ENCODE measurements at places on chromosomes 2 and 18. TPM values are rescaled to one million over a fixed set of nuclear protein-coding genes. Genes with fewer than 3 reads are reported as not detected.

DNA sequence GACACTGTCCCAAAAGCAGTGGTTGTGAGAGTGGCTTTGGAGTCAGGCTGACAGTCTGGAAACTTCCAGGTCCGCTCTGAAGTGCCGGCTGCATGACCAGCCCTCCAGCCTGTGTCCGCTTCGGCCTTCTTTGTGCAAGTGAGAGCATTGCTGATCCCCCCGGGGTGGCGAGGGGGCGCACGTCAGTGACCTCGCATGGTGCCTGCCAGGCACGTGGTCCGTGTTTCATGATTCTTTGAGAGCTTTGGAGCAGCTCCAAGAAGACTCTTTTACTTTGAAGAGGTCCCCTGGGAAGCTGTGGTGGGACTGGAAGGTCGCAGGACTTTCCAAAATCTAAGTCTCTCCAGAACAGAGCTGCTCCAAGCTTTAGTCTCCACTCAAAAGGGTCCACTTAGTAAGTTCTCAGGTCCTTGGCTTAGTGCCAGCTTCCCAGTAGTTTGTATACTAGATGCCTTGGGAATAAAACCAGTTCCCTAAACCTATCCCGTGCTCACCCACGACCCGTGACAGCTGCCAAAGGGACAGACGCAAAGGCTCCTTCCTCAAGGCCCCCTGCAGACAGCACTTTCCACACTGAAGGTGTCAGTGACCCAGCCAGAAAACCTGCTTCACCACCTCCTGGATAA is 68.8 kb downstream of the ADI1 start:
- no peak for ATAC-seq

The PSMA8 gene
- not detected for total RNA-seq

The TRABD2A gene
- 32.3 TPM for total RNA-seq

- no peak for ATAC-seq
Observed at GRCh38 chr18:30862900-30863299, 179.6 kb downstream of the DSC3 start.

The APLF gene
- total RNA-seq, result 3.5 TPM

DNA sequence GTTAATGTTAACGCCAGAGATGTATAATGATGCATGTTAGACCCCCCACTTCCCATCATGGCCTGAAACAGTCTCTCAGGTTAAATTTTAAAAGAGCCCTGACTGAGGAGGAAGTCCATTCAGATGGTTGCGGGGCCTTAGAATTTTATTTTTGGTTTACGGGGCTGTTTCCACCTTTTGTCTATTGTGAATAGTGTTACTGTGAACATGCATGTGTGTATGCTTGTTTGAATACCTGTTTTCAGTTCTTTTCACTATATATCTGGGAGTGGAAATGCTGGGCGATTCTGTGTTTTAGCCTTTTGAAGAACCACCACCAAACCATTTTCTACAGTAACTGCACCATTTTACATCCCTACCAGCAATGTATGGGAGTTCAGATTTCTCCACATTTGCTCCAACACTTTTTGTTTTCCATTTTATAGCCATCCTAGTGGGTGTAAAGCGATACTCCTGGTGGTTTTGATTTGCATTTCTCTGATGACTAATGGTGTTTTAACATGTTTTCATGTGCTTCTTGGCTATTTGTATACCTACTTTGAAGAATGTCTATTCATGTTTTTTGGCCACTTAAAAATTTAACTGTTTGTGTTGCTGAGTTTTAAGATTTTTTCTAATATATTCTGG is 133.0 kb downstream of the MYO3B start:
- no peak for ATAC-seq

- no peak for ATAC-seq
Observed at GRCh38 chr18:57559314-57559713, 27.2 kb downstream of the FECH start.

The IL36G gene
- 0.48 TPM for total RNA-seq

The ZC3H6 gene
- 11.8 TPM for total RNA-seq

GRCh38 chr2:172859581-172860335 is 124.1 kb downstream of the RAPGEF4 start:
- no peak for ATAC-seq

GRCh38 chr2:240556553-240557100 is 1.2 kb downstream of the ANKMY1 start:
- ATAC-seq, result no peak

DNA sequence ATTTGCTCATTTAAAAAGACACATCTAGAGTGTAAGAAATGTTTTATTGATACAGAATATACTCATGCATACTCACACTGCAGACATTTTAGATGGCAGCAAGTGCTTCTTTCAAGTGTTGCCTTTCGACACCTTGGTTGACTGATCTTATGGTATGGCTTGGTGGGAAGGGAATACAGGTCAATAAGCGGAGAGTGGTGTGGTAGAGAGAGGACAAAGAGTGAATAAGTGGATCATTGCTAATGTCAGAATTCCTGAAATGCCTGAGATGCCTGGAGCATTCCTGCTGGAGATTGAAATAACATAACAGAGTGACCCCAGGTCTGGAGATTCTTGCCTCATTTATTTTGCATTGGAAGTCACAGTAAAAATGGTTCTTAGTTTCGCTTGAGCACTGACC is 76.7 kb downstream of the RND3 start:
- no peak for ATAC-seq

- no peak for ATAC-seq
Observed at GRCh38 chr2:111904726-111905474, 6.5 kb downstream of the MERTK start.

The PKP4 gene
- total RNA-seq, result 35.0 TPM

DNA sequence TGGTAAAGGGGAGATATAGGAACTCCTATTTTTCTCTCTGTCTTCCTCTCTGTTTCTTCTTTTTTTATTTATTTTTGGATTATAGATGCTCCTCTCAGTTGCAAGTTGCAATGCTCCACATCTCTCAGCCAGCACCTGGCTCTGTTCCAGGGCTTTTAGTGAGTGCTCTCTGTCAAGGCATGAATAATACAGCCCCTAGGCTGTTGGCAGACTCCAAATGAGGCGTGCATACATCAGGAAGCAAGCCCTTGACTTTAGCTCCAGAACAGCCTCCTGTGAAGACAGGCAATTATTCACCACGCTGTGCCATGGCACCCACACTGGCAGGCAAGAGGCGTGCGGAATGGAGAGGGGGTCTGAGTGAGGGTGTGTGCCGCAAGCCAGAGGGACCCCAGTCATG is 228.1 kb upstream of the PXDN start:
- ATAC-seq, result no peak

The ALPP gene
- 0.19 TPM for total RNA-seq

GRCh38 chr18:48833701-48834412 is 116.9 kb downstream of the SMAD7 start:
- ATAC-seq, result peak; percentile 76

The HRH4 gene
- 3.8 TPM for total RNA-seq

- ATAC-seq, result no peak
Observed at GRCh38 chr2:210003359-210003758, 921 bp downstream of the RPE start.

- ATAC-seq, result no peak
Observed at GRCh38 chr18:31680433-31680811, 4.0 kb downstream of the B4GALT6 start.

GRCh38 chr18:31246460-31246859 is 71.5 kb upstream of the DSG1 start:
- no peak for ATAC-seq

DNA sequence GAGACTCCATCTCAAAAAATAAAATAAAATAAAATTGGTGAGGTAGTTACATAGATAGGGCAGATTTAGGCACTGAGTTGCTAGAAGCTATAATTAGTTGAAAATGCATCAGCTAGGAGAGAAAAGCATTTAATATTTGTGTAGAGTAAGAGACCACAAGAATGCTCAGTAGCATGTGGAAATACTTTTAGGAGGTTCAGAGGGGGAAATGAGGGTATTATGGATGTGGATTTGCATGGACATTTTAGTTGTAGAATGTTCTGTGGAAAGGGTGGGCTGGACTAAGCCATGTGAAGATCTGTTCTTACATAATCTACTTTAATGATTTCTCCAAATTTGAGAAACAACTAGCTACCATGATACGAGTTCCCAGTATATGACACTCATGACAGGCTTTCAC is 95.5 kb downstream of the ATP9B start:
- no peak for ATAC-seq

DNA sequence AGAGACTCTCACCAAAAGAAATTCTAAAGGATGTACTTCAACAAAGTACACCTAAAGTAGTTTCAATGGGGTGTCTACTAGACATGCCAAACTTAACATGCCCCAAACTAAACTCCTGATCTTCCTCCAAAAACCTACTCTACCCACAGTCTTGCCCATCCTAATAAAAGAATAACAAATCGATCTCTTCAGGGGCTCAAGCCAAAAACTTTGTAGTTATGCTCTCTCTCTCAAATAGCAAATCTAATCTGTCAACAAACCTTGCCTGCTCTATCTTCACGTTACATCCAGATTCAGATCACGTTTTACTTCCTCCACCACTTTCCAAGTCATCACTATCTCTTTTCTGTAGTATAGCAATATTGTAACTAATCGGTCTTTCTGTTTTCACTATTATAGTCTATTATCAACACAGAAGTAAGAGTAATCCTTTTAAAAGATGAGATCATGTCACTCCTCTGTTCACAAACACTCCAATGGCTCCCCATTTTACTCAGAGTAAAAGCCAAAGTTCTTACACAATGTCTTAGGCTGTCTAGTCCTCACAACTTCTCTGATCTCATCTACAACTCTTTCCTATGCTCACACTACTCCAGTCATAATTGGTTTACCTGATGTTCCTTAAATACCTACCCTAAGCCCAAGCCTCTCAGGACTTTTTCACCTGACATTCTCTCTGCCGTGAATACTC is 79.9 kb downstream of the THADA start:
- ATAC-seq, result peak; percentile 78

GRCh38 chr18:80147037-80147417 is 38.0 kb downstream of the ADNP2 start:
- ATAC-seq, result peak; percentile 42

GRCh38 chr2:64727013-64727767 is 73.5 kb upstream of the SERTAD2 start:
- peak; percentile 77 for ATAC-seq

The SRD5A2 gene
- not detected for total RNA-seq

DNA sequence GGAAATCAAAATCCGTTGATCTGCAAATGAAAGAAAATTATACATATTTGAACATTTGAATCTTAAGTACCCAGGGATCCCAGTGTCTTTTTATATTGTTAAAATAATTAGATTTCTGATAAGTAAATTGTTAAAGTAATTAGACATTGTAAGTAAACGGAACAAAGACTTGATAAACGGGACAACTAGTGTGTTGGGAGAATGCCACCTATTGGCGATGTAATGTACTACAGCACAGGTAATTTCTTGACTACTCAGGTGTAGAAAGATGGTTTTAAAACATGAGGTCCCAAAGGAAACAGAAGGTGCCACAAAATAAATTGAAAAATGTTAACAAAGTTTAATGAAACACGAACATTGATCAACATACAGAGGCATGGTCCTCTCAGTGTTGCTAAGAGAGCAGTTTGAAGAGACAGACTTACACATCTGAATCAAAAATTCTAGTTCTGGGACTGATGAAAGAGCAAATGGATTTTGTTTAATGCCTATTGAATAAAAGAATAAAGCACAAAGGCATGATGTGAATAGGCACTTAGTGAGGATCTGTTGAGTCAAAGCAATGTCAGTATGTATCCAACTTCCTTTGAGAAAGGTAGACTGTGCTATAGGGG is 103.4 kb upstream of the RASGRP3 start:
- no peak for ATAC-seq

The SCG2 gene
- total RNA-seq, result not detected

The GLI2 gene
- not detected for total RNA-seq

DNA sequence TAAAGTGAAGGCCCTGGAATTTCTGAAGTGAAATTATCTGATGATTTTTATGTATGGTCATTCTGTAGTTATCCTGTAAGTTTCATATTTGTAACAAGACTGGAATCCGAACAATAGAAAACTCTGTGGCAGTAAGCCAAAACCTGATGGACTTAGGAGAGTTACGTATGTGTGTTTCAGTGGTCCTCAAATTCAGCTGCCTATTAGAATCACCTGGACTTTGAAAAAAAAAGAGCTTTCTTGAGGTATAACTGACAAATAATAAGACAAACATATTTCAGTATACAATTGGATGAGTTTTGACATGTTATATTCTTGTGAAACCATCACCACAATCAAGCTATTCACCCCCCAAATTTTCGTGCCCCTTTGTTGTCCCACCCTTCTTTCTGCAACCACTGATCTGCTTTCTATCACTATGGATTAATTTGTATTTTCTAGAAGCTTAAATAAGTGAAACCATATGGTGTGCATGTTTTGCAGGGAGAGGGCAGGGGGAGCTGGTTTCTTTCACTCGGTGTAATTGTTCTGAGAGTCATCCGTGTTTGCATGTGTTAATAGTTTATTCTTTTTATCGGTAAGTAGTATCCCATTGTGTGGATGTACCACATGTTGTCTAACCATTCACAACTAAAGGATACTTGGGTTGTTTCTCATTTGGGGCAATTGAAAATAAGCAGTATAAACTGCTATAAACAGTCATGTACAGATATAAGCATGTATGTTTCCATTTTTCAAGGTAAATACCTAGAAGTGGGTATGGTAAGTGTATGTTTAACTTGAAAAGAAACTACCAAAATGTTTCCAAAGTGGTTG is 50.2 kb upstream of the EML4 start:
- no peak for ATAC-seq

- ATAC-seq, result no peak
Observed at GRCh38 chr2:212953170-212953920, 198.1 kb downstream of the IKZF2 start.

The SP9 gene
- not detected for total RNA-seq

DNA sequence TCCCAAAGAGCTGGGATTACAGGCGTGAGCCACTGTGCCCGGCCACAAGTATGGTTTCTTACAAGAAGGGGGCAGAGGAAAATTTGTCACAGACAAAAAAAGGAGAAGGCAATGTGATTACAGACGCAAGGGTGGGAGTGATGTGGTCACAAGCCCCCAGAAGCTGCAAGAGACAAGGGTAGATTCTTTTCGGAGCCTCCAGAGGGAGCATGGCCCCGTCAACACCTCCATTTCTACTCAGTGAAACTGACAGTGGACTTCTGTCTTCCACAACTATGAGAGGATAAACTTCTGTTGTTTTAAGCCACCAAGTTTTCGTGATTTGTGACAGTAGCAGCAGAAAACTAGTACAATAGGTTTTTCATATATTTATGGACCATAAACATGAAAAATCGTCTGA is 2.1 kb upstream of the TCF7L1 start:
- ATAC-seq, result no peak

DNA sequence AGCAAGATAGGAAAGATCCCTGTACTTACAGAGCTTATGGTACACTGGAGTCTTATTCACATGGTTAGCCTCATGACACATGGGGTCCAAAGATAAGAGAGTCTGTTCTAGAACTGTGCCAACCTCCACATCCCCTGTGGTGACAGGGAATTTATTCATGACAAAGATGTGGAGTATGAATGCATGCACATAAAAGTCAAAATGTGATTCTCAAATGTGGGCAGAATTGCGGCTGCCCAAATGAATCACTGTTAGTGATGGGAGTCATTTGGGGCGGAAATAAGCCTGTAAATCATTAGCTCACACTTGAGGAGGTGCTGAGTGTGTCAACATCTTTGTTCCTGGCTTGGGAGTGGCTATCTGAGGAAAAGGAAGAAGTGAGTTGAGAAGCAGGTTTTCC is 560.6 kb downstream of the SLC4A3 start:
- peak; percentile 72 for ATAC-seq

The ANKRD62 gene
- not detected for total RNA-seq

- no peak for ATAC-seq
Observed at GRCh38 chr18:74944676-74945075, 264.3 kb downstream of the PTGR3 start.

The RUFY4 gene
- 2.4 TPM for total RNA-seq

All from activated T-helper 17 cell treated with anti-CD3 and anti-CD28 coated beads, Interleukin-2, amount 50 U/mL, for 72 hours (primary cell).